Panc1 (cell line): ENCODE measurements at places on chromosomes 6 and 20.

DNA sequence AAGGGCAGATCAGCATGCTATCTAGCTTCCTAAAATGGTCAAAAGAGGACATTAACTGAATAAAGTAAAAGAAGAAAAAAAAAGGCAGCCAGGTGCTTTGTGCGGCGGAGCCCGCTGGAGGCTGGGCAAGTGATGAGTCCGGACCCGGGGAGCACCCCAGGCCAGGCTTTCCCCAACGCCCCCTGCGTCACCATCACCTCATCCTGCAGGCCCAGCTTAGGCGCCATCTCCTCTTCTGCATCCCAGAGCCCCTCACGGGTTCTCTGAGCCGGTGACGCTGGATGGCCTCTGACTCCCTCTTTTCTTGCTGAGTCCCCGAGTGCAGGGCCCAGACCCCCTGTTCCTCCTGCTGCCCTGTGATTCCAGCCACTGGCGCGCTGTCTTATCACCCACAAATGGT lies 250.1 kb downstream of the TBXT start:
- no peak for DNase-seq

DNA sequence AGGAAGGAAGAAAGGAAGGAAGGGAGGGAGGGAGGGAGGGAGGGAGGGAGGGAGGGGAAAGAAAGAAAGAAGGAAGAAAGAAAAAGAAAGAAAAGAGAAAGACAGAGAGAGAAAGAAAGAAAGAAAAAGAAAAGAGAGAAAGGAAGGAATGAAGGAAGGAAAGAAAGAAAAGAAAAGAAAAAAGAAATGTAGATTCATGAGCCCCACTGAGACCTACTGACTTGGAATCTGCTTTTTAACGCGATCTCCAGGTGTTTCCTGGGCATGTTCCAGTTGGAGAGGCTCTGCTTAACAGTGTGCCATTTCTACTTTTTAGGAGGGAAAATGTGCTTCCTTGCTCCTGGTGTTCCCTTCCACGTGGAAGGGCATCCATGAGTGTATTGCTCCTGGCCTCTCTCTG lies 16.4 kb downstream of the DEFB132 start:
- DNase-seq, result no peak

- DNase-seq, result no peak
These were observed 175.7 kb upstream of the PLN start for GRCh38 chr6:118372413-118372812.

DNA sequence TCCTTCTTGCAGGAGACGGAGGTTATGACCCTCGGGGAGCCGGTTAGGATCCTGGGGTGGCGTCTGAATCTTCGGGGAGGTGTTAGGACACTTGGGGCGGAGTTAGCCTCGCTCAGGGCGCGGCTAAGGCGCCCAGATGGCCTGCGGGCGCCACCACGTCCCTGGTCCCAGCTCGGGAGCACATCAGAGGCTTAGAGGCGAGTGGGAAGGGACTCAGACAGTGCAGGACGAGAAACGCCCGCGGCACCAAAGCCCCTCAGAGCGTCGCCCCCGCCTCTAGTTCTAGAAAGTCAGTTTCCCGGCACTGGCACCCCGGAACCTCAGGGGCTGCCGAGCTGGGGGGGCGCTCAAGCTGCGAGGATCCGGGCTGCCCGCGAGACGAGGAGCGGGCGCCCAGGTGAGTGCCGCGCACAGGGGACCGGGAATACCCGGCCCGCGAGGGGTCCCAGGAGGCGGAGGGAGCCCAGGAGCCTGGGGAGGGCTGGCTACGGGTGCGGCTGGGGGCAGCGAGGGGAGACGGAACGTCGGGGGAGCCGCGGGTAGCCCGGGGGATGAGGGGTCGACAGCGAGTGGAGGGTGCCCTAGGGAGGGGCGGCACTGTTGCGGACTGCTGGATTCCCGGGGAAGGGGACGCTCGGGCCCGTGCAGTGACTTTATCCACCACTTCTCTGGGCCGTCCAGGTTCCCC lies at the start of gene HCK:
HCK (plus strand) TSS at position 153 of the 688 bp plus-strand sequence.
- DNase-seq, result no peak

DNA sequence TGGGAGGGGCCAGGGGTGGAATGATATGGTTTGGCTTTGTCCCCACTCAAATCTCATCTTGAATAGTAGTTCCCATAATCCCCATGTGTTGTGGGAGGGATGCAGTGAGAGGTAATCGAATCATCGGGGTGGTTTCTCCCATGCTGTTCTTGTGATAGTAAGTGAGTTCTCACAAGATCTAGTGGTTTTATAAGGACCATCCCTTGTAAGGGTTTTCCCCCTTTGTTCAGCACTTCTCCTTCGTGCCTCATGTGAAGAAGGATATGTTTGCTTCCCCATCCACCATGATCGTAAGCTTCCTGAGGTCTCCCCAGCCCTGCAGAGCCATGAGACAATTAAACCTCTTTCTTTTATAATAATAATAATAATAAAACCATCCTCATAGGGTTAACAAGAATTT lies 88.8 kb upstream of the PRND start:
- DNase-seq, result no peak

DNA sequence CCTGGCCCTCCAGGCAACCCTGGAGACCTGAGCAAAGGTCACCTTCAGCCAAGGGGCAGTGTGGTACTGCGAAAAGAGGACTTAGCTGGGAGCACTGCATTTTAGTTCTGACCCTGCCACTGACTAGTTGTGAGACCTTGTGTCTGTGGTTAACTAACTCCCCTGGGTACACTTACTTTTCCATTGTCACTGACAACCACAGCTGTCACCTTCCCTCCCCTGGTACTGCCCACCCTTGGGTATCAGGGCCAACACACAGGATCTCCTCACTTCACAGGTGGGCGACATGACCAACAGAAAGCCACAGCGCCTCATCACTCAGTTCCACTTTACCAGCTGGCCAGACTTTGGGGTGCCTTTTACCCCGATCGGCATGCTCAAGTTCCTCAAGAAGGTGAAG lies 21.6 kb upstream of the GNRH2 start:
- no peak for DNase-seq

DNA sequence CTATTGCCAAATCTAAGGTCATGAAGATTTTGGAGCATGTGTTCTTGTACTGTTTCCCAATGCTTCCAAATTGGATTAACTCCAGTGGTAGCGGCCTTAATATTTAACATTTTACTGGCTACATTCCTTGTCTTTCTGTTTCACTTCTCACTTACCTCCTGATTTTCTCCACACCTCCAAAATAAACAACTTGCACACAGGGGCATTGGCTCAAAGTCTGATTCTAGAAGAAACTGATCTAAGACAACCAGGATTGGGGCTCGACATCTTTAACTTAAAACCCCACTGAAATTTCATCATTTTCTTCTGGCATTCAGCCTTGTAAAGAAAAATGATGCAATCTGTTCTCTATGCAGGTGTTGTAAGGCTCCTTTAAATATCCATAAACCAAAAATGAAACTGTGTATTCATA lies 557.9 kb upstream of the ID4 start:
- DNase-seq, result no peak
